ENCODE measurements at places on chromosomes 11 and 22.

DNA sequence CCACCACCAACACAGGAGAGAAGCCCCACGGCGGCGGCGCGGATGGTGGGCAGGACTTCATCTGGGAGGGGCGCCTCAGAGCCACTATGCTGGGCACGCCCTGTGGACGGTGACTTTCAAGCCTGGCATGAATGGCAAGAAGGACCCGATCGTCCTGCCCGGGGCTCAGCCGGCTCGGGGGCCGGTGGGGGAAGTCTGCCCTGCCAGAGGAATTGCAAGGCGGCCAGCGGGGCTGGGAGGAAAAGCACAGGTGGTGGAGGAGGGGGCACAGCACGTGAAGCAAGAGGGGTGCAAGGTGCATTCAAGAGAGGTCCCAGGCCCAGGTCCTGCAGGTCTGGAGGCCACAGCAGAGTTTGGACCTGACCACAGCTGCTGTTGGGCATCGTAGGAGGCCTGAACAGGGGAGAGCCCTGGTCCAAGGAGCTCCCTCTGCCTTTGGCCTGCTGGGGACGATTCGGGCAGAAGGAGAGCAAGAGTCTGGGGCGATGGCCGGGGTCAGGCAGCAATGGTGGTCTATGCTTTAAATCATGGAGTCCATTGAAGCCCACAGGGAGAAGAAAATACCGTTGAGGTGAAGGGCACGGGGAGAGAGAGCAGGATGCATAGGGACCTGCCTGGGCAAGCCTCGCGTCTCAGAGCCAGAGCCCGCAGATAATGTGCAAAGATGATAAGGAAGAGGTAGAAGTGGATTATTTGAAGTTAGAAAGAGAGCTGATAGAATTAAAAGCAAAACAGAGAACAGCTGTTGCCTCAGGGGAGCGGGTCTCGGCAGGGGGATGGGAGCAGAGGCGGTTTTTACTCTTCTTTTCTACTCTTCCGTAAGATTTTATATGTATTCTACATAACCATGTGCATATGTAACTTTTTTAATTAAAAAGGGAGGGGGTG lies 82.6 kb upstream of the SHISAL1 start:
- no peak for DNase-seq

DNA sequence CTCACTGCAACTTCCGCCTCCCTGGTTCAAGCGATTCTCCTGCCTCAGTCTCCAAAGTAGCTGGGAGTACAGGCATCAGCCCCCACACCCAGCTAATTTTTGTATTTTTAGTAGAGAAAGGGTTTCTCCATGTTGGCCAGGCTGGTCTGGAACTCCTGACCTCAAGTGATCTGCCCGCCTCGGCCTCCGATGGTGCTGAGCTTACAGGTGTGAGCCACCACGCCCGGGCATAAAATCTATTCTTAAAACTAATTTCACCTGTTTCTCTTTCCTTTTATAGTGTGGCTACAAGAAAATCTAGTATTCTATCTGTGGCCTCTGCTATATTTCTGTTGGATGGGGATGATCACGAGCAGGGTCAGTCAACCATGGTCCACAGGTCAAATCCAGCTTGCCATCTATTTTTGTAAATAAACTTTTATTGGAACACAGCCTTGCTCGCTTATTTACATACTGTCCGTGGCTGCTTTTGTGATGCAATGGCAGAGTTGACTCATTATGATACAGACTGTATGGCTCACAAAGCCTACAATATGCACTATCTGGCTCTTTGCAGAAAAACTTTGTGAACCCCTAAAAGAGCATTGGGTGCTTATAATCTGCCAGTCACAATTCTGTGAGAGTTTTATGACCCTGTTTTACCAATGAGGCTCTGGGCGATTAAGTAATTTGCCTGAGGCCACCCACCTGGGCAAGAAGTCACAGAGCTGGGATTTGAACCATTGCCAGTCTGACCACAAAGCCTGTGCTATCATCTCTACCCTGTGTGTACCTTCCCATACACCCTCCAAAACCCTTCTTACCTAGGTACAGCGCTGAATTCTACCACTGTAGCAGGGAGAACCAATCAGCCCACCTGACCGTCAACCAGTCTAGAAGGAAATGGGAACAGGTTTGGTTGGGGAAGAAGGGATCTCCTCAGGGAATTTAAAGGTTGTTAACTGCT lies 28.3 kb downstream of the SLC1A2 start:
- DNase-seq, result no peak

DNA sequence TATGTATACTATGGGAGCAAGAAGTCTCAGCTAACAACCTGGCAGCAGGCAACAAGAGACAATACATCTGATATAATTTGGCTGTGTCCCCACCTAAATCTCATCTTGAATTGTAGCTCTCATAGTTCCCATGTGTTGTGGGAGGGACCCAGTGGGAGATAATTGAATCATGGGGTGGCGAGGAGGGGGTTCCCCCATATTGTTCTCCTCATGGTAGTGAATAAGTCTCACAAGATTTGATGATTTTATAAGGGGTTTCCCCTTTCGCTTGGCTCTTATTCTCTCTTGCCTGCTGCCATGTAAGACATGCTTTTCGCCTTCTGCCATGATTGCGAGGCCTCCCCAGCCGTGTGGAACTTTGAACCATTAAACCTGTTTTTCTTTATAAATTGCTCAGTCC lies 6.2 kb downstream of the DNAJC24 start:
- no peak for DNase-seq

- DNase-seq, result no peak
These were observed 38.3 kb downstream of the USP35 start for GRCh38 chr11:78226684-78227680.

DNA sequence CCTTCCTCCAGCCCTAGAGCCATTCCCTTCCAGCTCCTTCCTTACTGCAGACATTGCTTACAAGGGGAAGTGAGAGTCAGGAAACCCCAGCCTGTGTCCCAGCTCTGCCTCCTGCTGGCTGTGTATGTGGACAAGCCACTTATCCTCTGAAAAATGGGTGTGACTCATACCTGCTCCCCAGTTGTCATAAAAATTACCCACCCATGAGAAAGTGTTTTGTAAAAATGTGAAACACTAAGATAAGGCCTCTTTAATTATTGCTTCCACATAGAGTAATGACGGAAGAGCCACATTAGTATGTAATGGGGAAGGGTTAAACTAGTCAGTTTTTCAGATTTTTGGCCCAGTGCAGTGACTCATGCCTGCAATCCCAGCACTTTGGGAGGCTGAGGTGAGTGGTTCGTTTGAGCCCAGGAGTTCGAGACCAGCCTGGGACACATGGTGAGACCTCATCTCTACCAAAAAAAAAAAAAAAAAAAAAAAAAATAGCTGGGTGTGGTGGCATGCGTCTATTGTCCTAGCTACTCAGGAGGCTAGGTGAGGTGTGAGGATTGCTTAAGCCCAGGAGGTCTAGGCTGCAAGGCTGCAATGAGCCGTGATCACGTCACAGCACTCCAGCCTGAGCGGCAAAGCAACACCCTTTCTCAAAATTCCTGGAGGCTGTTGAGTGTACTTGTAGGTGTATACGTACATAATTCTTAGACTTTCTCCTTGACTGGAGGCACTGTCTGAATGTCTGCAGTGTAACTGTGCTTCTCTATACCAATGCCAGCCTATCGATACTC lies 84.9 kb downstream of the CTTN start:
- no peak for DNase-seq

GRCh38 chr11:62245271-62245753 lies 3.3 kb downstream of the SCGB1D2 start:
- no peak for DNase-seq

- no peak for DNase-seq
These were observed 103.1 kb downstream of the SNX19 start for GRCh38 chr11:130813196-130813595.

GRCh38 chr11:1444321-1444720 lies 42.3 kb downstream of the MOB2 start:
- no peak for DNase-seq

- no peak for DNase-seq
These were observed 77.2 kb upstream of the PPARA start for GRCh38 chr22:46072981-46073682.

DNA sequence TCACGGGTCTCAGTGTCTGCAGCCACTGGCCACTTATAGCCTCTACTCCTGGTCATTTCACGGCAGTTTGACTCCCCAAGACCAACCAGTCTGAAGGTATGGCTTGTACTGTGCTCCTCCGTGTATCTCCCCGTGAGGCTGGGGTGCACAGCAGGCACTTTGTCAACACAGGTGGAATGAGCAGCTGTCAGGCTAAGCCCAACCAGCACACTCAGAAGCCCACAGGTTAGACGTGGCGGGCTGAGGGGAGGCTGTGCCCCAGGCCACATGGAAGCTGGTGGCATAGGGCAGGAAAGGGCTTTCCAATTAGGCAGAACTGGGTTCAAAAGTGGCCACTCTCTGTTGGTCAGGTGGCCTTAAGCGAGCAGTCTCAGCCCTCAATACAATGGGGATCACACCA lies 7.0 kb downstream of the TP53I11 start:
- no peak for DNase-seq

DNA sequence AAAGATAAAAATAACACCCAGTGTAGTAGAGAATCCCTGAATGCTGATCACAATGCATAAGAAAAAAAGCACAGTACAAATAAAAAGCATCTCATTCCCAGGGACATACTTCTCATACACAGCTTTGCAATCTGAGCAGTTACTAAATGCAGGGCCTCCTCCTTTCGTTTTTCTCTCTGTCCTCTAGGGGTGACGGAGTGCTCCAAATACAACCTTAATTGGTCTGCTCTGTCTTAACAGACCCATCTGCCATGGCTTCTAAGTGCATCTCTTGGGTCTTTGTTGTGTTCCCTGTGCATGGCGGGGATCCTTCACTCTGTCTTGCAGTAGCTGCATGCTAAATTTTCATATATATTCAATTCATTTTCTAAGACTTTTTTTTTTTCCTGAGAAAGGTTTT lies 1114.2 kb upstream of the RAG2 start:
- DNase-seq, result no peak

GRCh38 chr11:78520230-78520629 lies 54.4 kb downstream of the NARS2 start:
- DNase-seq, result no peak

DNA sequence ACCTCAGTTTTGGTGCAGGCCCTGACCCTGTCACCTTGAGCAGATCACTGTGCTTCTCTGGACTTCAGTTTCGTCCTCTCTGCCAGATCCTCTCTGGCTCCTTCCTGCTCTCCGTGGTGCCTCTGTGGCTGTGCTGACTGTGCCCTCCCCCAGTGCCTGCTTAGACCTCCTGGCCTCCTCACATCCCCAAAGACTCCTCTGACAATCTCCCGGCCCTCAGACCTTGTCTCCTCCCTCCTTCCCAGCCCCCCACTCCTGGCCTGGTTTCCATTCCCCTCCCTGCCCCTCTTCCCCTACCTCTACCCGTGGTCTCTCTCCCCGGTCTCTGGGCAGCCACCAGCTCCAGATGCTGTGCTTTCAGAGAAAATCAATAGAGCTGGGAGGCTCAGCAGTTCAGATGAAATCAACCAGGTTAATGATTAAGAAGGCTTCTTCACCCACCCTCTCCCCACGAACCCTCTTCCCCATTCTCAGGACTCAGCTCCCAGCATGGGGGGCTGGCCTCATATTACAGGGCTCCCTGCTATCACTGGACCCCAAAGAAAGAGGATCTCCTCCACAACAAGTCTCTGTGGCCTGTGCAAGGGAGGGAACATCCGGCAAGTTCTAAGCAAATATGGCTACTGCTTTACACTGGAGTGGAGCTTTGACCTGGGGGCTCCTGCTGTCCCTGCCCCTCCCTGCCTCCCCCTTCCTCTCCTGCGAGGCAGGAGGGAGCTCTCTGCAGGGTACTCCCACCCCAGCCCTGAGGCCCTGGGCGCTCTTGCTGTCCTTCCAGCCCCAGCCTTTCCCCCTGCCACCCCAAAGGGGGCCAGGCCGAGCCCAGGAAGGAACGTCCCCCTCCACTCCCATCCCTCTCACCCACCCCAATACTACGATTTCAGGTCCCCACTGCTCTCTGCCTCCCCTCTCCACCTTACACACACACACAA lies 8.5 kb downstream of the BACE1-AS start:
- no peak for DNase-seq

DNA sequence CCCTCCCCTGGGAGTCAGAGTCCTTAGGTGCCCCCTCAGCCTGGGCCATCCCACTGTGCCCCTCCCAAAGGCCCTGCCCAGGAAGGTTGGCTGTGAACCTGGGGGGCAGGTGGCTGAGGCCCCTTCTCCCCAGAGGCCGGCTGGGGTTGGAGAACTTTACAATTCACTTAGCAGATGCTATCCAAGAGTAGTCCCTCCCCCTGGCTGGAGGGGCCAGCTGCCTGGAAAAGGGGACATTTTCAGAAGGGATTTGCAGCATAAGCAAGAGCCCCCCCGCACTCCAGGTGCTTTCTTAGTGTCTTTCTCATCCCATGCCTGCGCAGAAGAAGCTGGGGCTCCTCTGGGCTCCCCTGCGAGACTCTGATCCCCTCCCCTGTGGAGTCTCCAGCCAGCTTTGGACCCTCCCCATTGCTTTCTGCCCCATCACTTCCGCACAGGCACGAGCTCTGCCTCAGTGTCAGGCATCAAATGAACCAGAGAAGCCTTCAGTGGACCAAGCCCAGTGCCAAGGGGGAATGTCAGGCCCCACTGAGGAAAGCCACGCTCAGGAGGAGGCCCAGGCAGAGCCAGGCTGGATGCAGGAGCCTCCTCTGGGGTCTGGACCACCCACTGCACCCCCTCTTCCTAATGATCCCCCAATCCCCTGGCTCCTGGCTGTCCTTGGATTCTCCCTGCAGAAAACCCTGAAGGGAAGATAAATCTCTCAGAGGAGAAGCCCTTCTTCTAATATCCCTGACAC lies 3.7 kb downstream of the SSTR3 start:
- DNase-seq, result no peak
